Ovary (tissue), 10 donors: ENCODE measurements at places on chromosomes 3 and 15. TPM values are rescaled to one million over a fixed set of nuclear protein-coding genes. Genes with fewer than 3 reads are reported as not detected.

DNA sequence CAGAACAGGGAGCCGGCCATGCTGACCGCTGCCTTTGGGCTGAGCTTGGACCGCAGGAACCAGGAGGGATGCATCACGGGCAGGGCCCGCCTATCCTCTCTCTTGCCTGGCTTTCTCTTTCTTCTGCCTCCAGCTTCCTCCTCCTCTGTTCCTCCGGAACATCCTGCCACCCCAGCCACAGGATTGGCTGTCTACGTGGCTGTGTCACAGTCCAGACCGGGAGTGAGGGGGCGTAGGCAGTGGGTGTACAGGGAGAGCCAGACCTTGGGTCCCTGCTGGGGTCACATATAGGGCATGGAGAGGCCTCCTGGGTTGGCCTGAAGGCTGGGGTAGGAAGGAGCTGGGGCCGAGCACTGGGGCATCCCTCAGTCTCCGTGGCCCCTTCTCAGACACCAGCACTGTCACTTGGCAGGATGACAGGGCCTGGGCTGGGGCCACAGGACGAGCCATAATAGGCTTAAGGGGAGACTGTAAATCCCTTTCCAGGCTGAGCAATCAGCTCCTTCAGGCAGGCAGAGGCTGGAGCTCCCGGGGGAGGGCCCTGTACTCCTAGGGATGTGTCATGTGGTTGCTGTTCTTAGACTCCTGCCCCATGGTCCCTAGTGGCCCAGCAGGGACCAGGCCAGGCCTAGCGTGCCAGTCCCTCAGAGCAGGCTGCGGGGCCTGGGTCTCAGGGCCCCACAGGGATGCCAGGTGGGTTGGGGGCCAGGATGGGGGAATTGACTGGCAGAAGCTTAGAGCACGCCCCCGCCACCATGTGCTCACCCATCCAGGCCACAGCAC, 25.4 kb downstream of the LINGO1 start:
- peak; percentile 25 for DNase-seq

DNA sequence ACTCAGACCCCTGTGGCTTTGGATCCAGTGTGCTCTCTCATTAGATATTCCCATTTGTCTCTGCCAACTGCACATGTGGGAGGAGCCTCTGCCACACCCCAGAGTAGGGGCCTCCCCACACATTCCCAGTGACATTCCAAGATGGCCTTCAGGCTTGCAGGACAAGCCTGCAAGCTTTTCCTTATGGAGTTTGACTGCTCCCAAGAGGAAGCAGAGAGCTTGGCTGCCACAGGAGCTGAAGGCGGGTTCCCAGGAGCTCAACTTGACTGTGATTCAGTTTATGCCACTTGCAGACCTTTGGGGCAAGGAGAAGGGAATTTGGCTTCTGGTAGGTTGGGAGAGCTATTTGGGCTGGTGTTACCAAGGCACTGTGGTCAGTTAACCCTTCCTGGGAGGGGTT, 22.5 kb upstream of the EPHB1 start:
- no peak for DNase-seq

GRCh38 chr3:153338487-153338886, 176.5 kb downstream of the RAP2B start:
- DNase-seq, result no peak

AMT gene
- polyA plus RNA-seq, result 12.1 TPM

DNA sequence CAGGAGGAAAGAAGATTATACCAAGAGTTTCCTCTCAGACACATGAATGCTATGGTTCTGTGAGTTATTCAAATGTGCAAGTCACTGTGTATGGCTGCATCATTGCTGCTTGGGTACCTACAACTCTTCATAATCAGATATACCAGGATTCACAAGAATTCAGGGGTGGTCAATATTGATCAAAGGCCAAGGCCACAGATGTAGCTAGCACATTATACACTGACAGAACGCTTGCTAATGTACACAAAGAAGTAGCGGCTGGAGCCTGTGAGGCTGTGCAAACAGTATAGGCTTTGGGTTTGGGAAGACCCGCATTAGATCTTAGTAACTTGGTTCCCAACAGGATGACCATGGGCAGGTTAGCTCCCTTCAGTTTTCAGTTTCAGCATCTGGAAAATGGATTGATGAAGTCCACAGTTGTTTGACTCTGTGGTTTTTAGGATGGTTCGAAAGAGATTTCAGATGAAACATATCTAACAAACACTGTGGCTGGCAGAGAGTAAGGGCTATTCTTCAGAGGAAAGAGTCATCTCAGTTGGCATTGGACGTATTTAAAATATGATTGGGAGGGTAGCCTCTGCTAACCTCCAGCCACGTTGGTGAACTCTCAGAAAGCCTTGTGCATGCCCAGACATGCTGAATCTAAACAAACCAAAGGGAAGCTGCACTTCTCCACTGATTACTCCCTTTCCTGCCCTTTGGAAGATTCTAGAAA, 748.7 kb upstream of the CFAP20DC start:
- DNase-seq, result no peak

DNA sequence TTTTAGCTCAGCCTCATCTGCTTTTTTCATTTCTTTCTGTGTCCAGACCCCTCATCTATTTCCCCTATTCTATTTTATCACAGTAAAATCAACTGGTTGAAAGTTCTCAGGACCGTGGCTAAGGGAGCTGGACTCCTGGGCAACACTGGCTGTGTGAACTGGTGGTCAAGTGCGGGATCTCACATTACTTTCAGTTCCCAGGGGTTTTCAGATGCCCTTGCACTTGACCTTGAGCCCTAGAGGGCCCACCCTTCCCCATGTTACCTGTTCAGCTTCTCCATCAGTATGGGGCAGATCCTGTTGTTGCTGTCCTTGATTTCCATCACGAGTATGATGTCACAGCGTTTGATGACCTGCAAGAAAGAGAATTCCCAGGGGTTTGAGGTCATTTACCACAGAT, 2.8 kb downstream of the DNASE1L3 start:
- DNase-seq, result no peak

DNA sequence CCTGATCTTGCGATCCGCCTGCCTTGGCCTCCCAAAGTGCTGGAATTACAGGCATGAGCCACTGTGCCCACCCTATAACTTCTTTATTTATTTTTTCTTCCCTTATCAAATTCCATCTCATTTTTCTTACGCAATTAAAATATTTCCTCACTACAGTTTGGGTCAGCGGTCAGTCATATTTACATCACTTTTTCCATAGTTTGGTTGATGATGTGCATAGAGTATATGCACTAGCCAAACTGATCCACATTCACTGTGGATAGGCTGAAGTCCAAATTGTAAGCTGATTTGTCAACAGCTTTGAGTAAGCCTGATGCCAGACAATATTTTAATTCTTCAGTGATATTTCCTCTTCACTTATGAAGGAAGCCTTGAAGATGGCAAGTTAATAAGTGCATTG, 256.3 kb downstream of the TIGIT start:
- no peak for DNase-seq

DNA sequence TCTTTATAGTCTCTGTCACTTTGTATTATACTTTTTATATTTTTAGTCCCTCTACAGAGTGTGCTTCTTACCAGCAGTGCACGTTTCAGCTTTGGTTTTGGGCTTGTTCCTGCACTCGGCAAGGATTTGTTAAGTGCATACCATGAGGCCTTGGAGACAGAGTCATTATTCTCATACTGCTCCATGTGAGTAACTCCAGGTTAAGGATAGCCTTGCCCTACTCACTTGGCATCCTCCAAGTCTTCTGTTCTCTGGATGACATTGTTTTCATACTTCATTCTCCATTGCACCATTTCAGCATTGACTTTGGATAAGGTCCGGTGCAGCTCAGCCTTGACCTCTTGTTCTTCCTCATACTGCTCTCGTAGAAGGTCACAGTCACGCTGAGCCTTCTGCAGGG, 96.4 kb downstream of the MYH15 start:
- no peak for DNase-seq

SEMA3G gene
- 11.9 TPM for polyA plus RNA-seq

GRCh38 chr3:122410639-122411038, 5.2 kb downstream of the WDR5B start:
- DNase-seq, result no peak
